Testis (tissue), 5 donors: ENCODE measurements at places on chromosomes 6 and 20. TPM values are rescaled to one million over a fixed set of nuclear protein-coding genes. Genes with fewer than 3 reads are reported as not detected.

Gene NRN1
- 0.31 TPM for total RNA-seq

Gene OPN5
- total RNA-seq, result 6.3 TPM

Gene AVP
- total RNA-seq, result not detected

- H3K27ac ChIP-seq, result peak overlapping the region; percentile 37
- no peaks in the 10 kb centered on the region for H3K27me3 ChIP-seq
- H3K36me3 ChIP-seq, result no peaks in the 10 kb centered on the region
- no peak overlapping the region for H3K4me3 ChIP-seq
- peak; percentile 93 for DNase-seq
These were observed 130.6 kb downstream of the BCAS1 start for GRCh38 chr20:53939572-53940359.

DNA sequence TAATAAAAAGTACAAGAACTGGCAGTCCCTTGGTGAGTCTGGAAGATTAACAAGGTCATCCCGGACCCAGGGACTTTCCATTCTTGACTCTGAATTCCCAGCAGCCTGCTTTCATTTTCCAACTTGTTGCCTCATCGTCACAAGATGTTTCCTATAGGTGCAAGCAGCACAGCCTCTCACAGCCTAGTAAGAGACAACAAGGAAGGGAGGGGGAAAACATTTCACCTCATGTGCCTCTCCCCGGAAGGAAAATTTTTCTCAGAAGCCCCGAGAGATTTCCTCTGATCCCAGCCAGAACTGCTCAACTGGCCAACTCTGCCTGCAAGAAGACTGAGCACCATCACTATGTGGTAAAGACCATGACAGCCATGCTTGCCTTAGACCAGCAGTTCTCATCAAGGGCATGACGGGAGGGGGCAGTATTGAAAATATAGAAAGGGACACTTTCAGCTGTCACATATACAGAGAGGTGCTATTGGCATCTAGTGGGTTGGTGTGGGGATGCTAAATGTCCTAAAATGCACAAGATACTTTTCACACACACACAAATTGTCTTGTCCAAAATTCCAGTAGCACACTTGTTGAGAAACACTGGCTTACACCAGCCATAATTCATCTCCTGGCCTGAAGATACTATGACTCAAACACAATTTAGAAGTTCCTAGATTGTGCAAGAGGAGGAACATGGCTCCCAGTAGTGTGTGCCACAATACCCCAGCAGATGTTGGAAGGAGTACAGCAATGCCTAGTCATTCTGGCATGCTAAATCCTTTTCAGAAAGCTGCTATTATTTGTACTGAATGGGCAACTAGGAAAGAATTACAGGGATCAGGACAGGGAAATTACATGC lies 10.8 kb upstream of the WTAP start:
- no peaks in the 10 kb centered on the region for H3K27me3 ChIP-seq
- H3K4me3 ChIP-seq, result no peak overlapping the region
- DNase-seq, result peak; percentile 63
- peaks cover 8% of the 10 kb centered on the region for H3K4me1 ChIP-seq

GRCh38 chr6:24933868-24934401 lies 1.8 kb downstream of the RIPOR2 start:
- H3K27me3 ChIP-seq, result no peaks in the 10 kb centered on the region
- peak; percentile 52 for DNase-seq
- no peaks in the 10 kb centered on the region for H3K36me3 ChIP-seq
- no peak overlapping the region for H3K4me3 ChIP-seq
- H3K4me1 ChIP-seq, result peaks cover 5% of the 10 kb centered on the region
- no peak overlapping the region for H3K27ac ChIP-seq
